Activated naive CD8-positive, alpha-beta T cell treated with anti-CD3 and anti-CD28 coated beads for 36 hours (primary cell): ENCODE measurements at places on chromosomes 12 and 14. TPM values are rescaled to one million over a fixed set of nuclear protein-coding genes. Genes with fewer than 3 reads are reported as not detected.

DNA sequence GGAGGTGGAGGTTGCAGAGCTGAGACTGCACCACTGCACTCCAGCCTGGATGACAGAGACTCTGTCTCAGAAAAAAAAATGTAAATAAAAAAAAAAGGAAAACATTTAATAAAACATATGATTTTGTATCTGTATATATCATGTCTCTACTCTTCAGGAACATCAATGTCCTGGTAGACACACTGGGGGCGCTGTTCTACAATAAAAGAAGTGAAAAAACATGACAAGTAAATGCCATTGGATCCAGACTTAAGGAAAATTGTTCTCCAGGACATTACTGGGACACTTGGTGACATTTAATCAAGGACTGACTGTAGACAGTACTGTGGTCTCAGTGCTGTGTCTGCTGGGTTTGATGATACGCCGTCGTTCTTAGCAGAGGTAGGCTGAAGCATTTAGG is 15.5 kb upstream of the KLC1 start:
- no peaks in the 10 kb centered on the region for H3K36me3 ChIP-seq
- no peak for DNase-seq
- H3K27me3 ChIP-seq: peaks cover 25% of the 10 kb centered on the region
- no peak overlapping the region for H3K27ac ChIP-seq
- H3K4me3 ChIP-seq: no peak overlapping the region
- H3K4me1 ChIP-seq: no peaks in the 10 kb centered on the region

GRCh38 chr14:64715628-64716412 is 11.6 kb downstream of the PLEKHG3 start:
- H3K27ac ChIP-seq: no peak overlapping the region
- no peaks in the 10 kb centered on the region for H3K36me3 ChIP-seq
- no peaks in the 10 kb centered on the region for H3K4me1 ChIP-seq
- H3K27me3 ChIP-seq: peaks cover 11% of the 10 kb centered on the region

DNA sequence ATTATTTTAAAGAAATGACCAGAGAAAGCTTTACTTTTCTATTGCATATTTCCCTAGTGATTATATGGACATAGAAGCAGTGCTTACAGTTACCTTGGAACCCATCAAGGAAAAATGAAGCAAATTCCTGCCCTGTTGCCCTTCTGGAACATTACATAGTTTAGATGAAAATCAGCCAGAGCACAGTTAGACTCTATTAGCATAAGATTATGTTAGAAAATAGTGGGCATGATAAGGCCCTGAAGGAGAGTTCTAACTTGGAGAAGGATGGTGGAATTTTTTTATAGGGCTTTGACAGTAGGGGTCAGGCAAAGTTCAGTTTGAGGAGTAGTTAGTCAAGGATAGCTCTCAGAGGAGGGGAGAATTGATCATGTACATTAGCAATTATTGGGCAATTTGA is 74.3 kb downstream of the FUT8 start:
- peaks cover 43% of the 10 kb centered on the region for H3K4me1 ChIP-seq
- H3K27ac ChIP-seq: no peak overlapping the region
- DNase-seq: no peak
- H3K36me3 ChIP-seq: peaks cover 38% of the 10 kb centered on the region
- H3K4me3 ChIP-seq: no peak overlapping the region

OR6C76 gene
- total RNA-seq: not detected

SLC5A8 gene
- total RNA-seq: not detected

GPR84 gene
- 0.62 TPM for total RNA-seq

PIANP gene
- not detected for total RNA-seq

C12orf50 gene
- total RNA-seq: 0.16 TPM

INHBE gene
- total RNA-seq: 1.2 TPM

MUCL1 gene
- total RNA-seq: not detected
